ENCODE measurements at places on chromosomes 16 and 17.

DNA sequence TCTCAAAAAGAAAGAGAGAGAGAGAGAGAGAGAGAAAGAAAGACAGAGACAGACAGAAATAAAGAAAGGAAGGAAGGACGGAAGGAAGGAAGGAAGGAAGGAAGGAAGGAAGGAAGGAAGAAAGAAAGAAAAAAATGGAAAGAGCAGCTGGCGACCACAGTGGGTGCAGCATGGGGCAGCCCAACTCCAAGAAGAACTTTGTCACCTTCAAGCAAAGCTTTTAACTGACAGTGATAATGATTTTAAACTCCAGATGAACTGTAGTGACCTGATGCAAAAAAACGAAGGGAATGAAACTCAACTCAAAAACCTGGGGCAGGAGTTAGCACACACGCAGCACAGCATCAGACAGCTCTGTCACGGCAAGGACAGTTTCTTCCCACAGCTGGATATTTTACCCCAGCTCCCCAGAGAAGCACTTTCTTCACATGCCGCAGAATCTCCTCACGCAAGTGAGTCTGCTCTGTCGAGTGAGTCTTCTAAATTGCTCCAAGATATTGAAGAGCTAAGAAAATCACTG is 5.0 kb upstream of the ARHGAP17 start:
- no peak for DNase-seq

DNA sequence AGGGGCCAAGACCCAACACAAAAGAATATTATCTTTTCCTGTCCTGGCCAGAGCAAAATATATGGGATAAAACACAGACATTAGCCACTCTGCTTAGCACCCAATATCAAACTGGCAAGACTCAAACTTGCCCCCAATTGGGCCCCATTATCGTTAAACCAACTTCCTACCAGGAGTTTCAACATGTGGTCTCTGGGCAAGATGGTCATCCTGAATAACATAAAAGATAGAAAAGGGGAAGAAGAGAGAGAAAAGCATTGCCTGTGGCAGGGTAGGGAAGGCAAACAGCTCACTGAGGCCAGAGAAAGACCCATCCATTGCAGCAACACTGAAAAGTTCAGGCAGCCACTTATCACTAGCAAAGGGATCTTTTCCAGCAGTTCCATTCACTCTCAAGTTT is 502.1 kb downstream of the KIF2B start:
- no peak for DNase-seq

- no peak for DNase-seq
Measured at GRCh38 chr16:68909099-68909733, 65.9 kb downstream of the TANGO6 start.

DNA sequence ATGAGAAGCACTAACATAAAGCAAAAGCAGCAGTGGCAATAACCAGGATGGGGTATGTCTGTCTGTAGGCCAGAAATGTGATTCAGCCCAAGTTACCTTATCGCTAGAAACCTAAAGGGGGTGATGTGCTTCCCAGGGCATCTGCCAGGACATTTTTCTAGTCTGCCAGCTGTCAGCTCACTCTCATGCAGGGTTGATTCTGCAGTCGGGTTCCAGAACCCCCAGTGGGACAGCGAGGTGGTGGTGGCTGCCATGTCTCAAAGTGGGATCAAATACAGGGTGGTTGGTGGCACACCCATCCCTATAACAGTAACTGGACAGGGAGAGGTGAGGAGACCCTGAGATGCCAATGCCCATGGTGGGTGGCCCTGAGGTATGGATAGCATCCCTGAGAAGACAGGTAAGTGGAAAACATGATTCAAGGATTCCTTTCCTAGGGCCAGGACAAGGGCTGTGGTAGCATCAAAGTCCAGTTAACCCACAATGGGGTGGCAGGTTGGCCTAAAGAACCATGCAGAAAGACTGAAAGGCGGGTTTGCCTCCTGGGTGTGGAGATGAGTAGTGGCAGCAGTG is 84.3 kb downstream of the TNFRSF13B start:
- DNase-seq: no peak

- DNase-seq: no peak
Measured at GRCh38 chr16:54233615-54234014, 53.0 kb downstream of the IRX3 start.
